ENCODE measurements at places on chromosomes 11 and 22.

- no peak for DNase-seq
Observed at GRCh38 chr11:102653744-102654291, 28.7 kb upstream of the MMP20 start.

GRCh38 chr22:32562401-32562800 is 87.8 kb downstream of the FBXO7 start:
- no peak for DNase-seq

- DNase-seq = no peak
Observed at GRCh38 chr11:13117344-13117743, 108.2 kb downstream of the RASSF10 start.

DNA sequence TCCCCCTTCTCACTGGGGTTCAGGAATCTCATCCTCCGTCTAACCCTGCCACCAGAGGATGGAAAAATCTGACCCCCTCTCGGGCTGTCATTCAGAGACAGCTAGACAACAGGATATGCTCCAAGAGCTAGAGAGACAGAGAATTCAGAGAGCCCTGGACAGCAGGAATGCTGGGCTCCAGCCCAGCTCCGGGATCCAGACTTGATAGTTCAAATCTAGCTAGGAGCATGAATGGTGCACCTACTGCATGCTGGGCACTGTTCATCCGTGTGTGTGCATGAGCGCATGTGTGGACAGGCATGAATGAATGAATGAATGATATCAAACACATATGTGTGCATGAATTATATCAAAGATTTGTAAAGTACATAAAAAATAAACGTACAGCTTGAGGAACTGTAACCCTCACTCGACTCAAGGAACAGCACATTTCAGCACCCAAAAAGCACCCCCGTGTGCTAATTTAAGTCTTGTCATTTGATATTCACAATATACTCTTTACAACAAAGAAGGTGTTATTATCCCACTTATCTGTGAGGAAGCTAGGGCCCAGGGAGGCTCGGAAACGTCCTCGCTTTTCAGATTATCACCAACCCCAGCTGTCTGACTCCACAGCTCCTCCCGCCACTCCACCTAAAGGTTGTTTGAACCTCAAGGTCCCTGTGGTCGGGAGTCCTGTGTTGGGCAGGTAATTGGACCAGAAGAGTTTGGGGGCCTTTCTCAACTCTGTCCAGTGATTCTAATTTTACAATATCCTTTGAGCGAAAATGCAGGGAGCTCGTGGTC is 640 bp upstream of the VSIG10L2 start:
- DNase-seq = no peak

GRCh38 chr11:93846411-93846810 is 4.0 kb downstream of the VSTM5 start:
- no peak for DNase-seq

DNA sequence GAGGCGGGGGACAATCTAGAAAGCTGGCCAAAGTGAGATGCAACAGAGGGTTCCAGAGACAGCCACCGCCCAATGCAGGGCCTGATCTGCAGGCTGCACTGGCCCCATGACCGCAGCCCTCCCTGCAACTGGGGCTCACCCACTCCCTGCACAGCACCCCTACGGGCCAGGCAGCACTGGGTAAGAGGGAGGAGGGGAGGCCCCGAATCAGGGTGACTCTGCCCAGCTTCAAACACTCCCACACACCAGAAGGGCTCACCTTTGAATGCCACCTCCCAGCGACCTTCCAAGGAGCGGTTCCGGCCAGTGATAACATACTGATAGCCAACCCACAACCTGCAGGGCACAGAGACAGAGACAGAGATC is 59.3 kb downstream of the DGCR2 start:
- no peak for DNase-seq

DNA sequence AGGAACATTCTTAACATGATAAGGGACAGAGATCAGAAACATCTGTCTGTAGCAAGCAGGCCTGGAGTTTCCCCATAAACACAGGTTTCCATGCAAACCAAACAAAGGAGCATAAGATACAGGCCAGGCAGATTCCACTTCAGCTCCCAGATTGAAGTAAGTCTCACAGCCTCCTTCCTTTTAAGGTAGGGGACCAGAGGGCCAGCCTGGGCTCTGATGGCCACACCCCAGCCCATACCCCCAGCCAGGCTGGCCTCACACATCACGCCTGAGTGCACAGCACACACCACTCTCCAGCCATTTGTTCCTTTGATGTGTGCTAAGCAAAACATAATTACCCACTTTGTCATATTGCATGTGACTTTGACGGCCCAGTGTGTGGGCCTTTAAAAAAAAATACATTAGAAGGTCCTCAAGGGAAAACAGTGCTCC is 518.7 kb downstream of the NTM start:
- DNase-seq = no peak

GRCh38 chr11:114256176-114256966 is 39.8 kb upstream of the NNMT start:
- no peak for DNase-seq

- DNase-seq = no peak
Observed at GRCh38 chr22:48347311-48347710, 1480.4 kb downstream of the BRD1 start.

DNA sequence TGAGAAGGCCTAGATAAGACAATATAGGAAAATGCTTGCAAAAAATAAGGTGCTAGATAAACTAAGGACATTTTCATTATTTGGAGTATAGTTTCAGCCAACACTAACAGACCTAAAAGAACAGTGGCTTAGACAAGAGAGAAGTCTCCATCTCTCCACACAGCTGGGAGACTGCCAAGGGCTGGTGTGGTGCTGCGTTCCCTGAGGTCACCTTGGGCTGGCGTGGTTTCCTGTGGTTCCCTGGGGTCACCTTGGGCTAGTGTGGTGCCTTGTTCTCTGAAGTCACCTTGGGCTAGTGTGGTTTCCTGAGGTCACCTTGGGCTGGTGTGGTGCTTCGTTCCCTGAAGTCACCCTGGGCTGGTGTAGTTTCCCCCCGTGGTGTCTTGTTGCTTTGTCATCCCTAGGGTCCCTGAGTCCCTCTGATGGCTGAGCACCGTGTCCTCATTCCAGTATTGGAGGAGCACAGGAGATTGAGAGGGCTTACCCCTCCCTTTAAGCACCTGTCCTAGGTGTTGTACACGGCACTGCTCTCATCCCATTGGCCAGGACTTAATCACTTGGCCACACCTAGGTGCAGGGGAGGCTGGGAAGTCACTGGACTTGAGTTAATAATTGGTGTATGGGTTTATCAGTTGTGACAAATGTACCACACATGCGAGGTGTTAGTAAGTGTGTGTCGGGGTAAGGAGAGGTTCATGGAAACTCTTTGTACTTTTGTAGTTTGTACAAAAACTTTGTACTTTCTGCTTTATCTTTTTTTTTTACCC is 14.9 kb downstream of the SAMM50 start:
- no peak for DNase-seq

DNA sequence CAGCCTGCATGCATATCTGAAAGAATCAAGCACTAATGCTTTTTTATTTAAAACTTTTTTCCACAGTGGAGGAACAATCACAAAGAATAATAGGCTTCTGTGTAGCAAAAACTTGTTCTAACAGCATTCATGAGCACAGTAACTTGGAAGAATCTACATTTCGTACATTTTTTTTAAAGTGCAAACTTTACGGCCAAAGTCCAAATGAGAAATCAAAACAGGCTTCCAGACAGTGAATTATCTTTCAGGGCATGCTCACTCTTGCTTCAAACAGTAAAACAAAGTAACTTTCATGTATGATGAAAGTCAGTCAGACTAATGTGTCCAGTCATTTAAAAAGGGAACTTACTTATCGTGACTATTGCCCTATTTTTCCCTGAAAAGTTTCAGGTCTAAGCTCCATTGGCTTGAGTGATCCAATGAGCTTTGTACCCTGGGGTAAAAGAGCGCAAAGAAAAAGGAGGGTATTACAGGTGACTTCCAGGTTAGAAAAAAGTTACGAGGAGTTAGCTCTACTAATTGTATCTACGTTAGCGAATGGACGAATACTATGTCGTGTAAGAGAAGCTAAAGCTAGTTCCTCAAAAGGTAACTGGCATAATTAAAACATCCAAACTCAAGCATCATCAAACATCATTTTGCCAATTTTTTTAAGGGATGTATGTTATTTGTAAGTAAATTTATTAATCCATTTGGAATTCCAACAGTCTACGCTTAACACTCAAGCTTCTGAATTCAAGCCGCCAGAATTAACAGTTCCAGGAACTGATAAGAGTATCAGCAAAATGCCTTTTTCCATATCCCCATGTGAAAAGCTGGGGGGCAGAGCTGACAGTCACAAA is 1.7 kb downstream of the PICALM start:
- no peak for DNase-seq

DNA sequence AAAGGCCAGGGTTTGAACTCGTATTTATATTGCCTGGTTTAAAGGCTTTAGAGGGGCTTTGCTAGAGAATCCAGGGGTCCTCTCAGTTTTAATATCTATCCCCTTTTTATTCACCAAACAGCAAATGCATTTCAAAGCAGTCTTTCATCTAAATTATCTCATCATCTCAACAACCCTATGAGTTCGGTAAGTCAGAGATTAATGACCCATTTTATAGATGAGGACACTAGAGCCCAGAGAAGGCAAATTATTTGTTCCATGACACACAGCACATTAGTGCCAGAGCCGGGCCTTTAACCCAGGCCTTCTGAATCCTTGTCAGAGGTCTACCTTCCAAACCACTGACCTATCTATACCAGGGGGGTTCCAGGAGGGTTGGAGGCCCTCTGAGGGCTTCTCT is 16.8 kb upstream of the YWHAH start:
- no peak for DNase-seq

- DNase-seq = no peak
Observed at GRCh38 chr11:19460718-19461405, 220.1 kb upstream of the E2F8 start.

GRCh38 chr22:28103596-28103995 is 184.5 kb upstream of the PITPNB start:
- no peak for DNase-seq

- no peak for DNase-seq
Observed at GRCh38 chr11:2539371-2540222, 94.8 kb downstream of the KCNQ1 start.

GRCh38 chr11:40998920-40999319 is 460.5 kb downstream of the LRRC4C start:
- no peak for DNase-seq

DNA sequence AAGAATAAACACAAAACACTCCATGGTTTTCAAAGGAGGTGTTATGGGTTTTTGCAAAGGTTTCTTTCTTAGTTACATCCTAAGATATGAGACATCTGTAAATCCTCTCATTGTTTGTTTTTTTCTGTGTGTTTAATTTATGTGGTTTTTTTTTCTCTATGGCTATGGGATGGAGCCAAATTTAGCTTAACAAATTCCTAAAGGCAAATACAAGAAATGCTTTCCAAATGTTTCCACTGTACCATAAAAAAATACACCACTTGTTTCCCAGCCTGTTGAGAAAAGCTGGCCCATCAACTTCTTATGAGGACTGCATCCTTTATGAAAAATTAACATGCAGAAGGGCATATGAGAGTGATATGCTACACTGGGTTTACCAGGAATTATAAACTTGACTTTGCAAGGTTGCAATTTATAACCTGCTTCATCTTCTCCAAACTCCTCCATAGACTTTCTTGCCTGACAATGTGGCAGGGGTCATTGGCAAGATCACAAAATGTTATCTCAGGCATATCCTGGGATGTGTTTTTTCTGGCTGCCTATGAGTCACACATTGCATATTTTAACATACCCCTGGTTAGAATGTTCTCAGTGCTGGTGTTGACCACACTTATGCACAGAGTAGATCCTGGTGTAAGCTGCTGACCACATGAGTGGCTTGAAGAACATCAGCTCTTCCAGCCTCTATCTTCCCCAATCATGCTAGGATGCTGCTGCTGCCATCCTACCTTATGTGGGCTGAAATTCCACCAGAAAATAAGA is 137.6 kb upstream of the TTC12 start:
- no peak for DNase-seq

DNA sequence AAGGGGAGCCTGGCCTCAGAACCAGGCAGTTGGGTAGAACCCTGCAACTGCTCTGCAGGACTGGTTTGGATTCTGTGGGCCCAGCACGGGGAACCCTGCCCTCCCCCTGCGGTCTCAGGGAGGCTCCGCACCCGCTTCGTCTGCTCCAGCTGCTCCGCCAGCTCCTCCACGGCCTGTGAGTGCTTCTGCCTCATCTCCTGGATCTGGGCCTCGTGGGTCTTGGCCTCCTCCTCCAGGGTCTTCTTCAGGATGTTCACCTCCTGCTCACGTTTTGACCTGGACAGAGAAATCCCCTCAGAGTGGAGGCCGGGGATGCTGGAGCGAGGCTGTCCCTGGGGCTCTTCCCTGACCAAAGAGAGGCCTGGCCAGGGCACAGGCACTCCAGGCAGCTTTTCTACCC is 41.9 kb downstream of the APOL1 start:
- DNase-seq = no peak

GRCh38 chr11:97110376-97110775 is 720.6 kb downstream of the JRKL start:
- no peak for DNase-seq

DNA sequence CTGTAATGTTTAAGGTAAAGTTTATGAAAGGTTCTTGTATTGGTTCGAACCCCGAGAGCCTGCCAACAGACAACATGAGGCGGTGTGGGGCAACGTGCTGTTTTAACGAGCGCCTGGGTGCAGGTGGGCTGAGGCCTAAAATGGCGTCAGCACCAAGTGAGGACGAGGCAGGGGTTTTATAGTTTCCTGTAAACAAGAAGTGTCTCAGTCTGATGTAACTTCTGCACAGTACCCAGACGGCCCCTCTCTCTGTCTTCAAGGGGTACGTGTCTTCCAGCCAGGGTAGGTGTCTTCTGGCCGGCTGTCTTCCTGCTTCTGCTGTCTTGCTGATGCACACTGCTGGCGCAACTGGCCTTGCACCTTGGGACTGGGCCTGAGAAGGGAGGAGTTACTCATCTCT is 2.7 kb downstream of the PPFIBP2 start:
- DNase-seq = no peak

- DNase-seq = no peak
Observed at GRCh38 chr11:86159581-86159891, 85.0 kb upstream of the EED start.

DNA sequence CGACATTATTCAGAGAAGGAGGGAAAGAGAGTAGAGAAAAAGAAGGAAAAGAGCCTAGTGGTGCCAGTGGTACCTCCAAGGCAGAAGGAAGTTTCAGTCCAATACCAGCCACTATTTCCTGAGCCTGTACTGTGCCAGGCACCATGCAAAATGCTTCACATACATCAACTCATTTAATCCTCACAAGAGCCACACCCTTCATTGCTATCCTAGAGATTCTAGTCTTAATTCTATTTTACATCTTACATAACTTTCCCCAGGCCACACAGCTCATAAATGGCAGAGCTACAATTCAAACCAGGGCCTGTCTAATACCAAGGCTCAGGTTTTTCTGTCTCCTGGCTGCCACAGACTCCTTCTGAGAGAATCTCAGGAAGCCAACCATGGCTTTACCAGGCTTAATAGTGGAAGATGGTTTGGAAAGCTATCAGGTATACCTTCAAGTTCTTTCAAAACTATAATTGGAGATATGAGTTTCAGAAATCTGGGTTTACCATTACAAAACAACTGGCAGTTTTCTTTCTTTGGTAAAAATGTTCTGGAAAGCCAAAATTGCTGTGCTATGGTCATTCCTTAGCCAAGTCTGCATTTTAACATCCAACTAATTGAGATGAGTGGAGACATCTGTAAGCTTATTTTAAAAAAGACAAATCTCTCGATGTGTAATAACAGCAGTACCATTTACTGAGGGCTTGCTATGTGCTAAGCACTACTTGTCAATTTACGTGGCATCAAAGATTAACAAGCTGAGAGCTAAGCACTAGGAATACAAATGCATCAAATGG is 225.1 kb upstream of the PITPNB start:
- no peak for DNase-seq
